ENCODE measurements at places on chromosomes 5 and 9.

GRCh38 chr9:38352530-38353328 is 39.8 kb upstream of the ALDH1B1 start:
- DNase-seq: no peak

- DNase-seq: no peak
Observed at GRCh38 chr5:55599148-55600050, 64.6 kb upstream of the PLPP1 start.

- no peak for DNase-seq
Observed at GRCh38 chr5:140189977-140190871, 15.2 kb downstream of the CYSTM1 start.

DNA sequence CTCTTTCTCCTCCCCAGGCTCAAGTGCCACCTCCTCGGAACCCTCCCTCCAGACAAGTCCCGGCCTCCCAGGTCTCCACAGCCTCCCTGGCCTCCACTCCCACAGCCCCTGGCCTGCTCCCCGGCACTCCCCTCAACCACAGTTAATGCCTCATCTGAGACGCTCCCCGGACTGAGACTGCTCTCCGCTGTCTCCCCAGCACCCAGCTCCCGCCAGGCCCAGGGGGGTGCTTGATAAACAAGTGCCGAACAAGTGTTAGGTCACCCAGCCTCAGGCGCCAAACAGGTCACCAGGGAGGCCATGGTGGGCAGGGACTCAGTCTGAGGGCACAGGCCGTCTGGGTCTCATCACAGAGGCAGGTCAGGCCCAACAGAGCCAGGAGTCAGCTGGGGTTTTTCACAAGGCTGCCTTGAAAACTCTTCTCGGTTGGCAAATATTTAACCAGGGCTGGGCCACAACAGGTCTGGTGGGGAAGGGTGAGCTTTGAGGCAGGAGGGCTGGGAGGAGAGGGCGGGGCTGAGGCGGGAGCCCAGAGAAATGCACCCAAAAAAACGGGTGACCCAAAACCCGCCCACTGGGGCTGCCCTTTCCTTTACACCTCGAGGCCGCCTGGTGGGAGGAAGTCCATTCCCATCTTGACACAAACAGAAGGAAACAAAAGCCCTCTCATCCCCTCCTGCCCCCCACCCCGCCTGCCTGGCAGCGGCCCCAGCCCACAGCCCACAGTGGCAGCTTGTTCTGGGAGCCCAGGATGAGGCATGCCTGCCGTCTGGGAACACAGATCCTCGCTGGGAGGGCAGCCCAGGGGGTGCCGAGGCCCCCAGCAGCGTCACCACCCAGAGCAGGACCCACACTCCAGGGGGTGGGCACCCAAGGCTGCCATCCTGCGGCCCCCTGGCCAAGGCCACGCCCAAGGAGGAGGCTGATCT is 66.6 kb upstream of the STXBP1 start:
- no peak for DNase-seq

DNA sequence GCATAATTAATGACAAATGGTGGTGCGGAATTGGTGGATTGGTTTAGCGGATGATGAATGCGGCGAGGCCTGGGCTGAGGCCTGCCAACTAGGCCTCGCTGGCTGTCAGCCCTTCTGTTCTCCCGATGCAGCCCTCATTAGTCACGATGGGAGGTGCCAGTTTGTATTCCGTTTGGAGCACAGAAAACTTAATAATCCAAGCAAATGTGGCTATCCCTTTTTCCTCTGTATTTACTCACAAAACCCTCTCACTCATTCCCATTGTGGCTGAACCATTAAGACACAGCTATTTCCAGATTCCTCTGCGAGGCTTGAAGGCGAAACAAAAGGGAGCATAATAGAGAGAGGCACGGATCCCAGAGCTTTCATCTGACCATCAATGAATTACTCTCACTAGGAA is 114.3 kb downstream of the MVB12B start:
- DNase-seq: no peak

DNA sequence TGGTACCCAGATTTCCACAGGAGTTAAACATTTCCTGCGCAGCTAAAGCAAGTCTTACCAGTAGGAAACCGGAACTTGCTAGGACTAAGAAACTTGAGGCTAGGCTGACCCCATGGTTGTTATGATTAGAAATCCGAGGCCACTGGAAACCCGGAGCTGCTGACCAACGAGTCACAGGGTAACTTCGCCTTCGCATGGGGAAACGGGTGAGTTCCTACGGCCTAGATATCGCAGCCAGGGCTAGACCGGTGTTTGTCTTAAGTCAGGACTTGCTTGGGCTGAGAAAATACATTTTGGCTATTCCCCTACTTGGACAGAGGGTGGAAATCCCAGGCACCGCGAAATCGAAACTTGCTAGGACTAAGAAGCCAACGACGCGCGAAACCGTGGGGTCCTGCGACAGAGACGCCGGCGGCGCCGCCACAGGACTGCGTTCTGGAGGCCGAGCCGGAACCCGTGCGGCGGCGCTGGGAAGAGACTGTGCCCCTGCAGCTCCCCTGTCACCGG is 1.6 kb upstream of the ANXA2R start:
- DNase-seq: no peak

DNA sequence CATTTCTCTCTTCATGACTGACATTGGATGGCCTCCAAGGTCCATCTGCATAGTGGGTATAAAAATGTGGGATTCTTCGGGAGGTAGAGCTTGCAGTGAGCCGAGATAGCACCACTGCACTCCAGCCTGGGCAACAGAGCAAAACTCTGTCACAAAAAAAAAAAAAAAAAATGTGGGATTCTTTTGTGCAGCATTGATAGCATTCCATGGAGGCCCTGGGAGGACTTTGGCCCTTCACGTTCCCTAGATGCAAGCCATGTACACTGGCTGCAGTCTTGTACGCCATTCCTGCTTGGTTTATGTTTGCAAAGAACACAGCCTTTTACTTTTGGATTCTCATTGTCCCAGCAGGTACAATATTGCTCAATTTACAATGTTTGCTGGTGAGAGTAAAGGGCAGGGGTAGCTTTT is 157.8 kb downstream of the SLCO4C1 start:
- DNase-seq: no peak

GRCh38 chr5:154654486-154655371 is 100.4 kb upstream of the LARP1 start:
- no peak for DNase-seq

GRCh38 chr9:126853667-126854066 is 6.8 kb upstream of the ZBTB34 start:
- DNase-seq: no peak

DNA sequence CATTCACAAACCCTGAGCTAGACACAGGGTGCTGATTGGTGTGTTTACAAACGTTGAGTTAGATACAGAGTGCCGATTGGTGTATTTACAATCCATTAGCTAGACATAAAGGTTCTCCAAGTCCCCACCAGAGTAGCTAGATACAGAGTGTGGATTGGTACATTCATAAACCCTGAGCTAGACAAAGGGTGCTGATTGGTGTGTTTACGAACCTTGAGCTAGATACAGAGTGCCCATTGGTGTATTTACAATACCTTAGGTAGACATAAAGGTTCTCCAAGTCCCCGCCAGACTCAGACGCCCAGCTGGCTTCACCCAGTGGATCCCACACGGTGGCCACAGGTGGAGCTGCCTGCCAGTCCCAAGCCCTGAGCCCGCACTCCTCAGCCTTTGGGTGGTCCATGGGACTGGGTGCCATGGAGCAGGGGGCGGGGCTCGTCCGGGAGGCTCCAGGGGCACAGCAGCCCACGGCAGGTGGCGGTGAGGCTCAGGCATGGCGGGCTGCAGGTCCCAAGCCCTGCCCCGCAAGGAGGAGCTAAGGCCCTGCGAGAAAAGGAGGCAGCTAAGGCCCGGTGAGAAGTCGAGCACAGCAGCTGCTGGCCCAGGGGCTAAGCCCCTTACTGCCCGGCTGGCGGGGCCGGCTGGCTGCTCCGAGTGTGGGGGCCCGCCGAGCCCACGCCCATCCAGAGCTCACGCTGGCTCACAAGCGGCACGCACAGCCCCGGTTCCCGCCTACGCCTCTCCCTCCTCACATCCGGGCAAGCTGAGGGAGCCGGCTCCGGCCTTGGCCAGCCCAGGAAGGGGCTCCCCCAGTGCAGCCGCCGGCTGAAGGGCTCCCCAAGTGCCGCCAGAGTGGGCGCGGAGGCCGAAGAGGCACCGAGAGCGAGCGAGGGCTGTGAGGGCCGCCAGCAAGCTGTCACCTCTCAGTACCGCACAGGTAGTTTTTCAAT is 1039.2 kb upstream of the CDH9 start:
- DNase-seq: no peak

GRCh38 chr9:37035648-37036370 is 1.7 kb upstream of the PAX5 start:
- DNase-seq: no peak

GRCh38 chr9:104758974-104759373 is 5.0 kb upstream of the NIPSNAP3B start:
- DNase-seq: no peak

DNA sequence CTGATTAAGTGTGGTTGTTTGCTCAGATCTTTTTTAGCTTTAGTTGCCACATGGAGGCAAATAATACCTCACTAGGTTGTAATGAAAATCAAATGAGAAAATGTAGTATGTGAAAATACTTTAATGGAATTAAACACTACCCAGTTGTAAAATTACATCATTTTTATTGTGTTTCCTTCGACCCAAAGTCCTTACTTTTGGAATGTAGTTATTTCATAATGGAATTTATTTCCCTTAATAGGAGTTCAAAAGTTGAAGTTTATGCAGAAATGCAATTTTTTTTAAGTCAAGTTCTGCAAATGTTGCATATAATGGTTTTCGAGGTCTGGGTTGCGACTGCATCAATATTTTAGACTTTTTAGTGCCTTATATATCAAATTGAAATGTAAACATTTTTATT is 31.0 kb downstream of the TNPO1 start:
- no peak for DNase-seq

DNA sequence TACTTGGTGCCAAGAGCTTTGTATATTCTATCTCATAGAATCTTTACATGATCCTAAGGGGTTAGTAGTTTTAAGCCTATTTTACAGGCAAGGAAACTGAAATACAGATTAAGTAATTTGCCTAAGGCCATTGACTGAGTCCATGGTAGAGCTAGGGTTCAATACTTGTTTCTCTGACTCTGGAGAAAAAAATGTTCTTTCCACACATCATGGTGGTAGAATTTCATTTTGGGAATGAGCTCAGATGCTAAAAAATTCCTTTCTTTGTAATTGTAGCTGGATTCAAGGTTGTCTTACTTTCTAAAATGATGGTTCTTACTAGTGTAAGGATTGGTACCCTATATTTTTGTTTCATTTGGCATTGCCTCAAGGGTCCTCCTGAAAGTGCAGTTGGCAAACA is 86.0 kb downstream of the ANKRD55 start:
- no peak for DNase-seq

DNA sequence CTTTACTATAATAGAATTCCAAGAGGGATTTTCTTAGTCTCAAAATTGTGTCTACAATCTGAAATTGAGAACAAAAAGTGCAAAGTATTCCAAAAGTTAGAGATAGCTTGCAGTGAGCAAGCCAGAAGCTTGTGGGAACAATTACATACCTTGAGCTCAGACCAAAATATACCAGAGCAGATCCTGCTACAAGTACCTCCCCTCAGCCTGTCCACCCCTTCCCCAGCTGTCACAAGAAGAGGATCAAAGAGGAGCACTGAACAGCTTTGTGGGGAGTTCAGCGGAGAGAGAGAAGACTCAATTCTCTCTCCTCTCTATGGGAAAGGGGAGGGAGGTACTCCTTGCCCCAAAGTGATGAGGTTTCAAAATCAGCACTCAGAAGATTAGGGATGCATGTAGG is 869.2 kb upstream of the DMAC1 start:
- no peak for DNase-seq

- DNase-seq: no peak
Observed at GRCh38 chr5:179055841-179056240, 4.3 kb upstream of the ZNF354C start.

DNA sequence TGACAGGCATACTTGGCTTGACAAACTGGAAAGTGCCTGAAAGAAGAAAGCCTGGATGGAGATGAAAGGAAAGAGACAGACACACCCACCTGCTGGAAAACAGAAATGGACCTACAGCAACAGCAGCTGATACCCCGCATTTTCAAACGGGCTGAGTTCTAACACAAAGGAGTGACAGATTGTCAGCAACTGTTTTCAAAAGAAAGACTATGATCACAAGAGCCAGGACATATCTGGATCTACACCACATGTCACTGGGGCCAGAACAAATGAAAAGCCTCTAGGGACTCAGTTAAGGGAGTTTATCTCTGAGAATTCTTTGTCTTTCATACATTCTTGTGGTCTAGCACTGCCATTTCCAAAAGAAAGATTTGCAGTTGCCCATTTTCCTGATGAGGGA is 24.1 kb upstream of the FST start:
- DNase-seq: no peak

DNA sequence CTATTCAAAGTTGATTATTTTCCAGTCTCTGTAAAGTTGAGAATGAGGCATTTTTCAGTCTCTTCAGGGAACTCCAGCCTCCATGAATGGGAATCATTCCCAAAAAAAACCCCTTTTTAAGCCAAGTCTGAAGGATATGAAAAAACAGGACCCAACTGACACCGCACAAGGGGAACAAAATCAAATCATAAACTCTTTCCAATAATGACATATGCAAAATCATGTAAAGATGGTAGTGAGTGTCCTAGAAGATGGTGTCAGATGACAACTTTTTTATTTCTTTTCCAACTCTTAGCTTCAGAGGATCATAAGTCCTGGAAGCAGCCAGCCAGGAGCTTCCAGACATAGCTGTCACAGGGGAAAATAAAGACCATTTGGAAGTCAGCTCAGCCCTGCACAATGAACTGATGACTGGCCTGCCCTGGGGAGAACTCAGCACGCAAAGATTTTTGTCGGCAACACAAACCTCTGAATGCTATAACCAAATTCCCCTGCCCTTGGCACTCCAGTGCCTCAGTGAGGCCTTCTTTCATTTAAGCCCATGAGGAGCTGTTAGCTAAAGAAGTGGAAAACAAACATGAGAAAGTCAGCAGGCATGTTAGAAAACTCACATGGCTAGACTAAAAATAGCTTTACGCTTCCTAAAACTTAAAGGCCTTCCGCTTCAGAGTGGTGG is 85.4 kb downstream of the SLC1A3 start:
- no peak for DNase-seq

DNA sequence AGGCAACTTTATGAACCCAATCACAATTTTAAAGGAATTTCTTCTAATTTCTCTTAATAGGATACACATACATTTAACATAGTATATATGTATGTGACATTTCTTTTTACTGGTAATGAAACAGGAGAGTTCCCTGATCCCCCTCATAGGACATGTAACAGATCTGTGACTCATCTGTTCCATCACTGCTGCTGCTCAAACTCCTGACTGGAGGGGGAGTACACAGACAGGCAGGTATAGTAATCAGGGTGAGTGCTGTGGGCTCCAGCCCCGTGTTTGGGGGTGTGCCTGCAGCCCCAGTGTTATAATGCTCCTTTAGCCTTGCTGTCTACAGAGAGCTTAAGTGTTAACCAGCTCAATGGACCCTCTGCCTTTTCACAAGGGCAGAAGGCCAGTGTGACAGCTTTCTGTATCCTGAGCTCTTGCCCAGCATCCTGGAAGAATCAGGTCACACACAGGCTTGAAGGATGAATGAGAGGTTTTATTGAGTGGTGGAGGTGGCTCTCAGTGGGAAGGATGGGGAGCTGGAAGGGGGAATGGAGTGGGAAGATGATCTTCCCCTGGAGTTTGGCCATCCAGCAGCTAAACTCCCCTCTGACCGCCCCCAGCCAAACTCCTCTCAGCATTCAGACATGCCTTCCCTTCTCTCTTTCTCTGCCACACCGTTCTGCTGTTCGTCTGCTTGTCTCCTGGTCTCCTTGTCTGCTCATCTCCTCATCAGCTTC is 161.3 kb downstream of the ZNF608 start:
- no peak for DNase-seq
